ENCODE measurements at places on chromosomes 2 and 18.

DNA sequence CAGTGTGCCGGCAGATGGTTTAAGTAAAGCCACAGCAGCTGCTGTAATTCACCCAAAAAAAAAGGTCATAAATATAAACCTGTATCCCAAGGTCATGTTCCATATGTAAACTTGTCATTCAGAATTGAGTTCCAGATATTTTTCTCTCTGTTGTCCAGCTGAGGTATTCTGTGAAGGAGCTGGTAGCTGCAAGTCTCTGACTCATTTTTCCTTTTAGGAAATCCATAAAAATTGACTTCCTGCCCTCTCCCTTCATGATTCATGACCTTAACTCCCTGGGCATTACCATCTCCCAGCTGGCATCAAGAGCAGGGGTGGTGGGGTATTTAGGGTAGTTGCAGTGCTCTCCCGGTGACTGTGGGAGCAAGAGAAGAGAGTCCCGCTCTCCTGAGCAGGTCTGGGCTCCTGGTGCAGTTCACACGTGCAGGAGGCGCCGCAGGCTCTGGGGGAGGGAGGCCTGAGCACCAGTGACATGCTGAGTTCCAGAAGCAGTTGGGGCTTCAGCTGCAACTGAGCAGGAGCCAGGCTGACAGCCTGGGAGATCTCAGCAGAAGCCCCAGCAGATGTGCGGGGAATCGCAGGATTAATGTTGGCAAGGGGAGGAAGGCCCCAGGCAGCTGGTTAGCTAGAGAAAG, 192.6 kb downstream of the MGAT5 start:
- DNase-seq, result peak; percentile 89

- no peak for DNase-seq
Measured at GRCh38 chr2:232951891-232952290, 61.2 kb downstream of the NGEF start.

DNA sequence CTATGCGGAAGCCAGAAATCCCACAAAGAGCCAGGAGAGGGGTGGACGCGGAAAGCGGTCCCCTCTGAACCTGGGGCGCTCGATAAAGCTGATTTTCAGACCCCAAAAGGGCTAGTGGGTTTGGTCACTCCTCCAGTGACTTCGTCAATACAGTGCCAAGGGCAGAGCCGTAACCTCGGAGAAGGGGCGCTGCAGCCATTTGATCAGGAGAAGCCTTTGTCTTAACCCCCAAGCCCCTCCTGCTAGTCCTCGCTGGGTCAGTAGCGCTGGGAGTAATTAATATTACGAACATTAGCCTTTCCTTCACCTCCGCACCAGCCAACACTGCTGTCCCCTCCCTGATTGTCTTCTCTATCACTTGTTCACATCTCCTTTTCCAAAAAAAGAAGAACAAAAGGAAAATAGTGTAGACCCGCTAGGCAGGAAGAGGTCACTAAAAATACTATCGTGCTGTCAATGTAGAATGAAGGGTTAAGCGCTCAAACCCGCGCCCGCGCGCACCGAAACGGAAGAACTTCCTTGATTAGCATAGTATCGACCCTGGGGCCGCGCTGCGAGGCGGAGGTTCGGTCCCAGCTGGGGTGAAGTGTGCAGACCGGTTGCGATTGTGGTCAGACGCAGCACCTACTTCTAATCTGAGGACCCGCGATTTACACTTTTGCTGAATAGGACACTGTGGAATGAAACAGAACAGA, 63.2 kb upstream of the MAPRE2 start:
- peak; percentile 39 for DNase-seq

DNA sequence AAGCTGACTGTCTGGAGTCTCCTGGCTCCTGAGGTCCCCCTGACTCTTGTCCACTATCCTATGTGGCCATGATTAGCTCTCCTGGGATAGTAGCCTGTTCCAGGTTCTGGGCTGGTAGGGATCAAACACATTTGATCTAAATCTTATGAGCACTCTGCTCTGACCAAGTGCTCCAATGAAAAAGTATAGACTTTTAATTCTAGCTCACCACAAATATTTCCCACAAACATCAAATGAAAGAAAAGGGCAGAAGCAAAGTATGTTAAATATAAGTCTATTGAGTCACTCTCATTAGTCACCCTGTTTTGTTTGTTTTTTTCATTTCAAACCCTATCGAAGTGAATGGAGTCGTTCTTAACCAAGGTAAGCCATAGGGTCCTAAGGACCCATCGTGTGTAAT, 39.7 kb upstream of the NEDD4L start:
- no peak for DNase-seq

DNA sequence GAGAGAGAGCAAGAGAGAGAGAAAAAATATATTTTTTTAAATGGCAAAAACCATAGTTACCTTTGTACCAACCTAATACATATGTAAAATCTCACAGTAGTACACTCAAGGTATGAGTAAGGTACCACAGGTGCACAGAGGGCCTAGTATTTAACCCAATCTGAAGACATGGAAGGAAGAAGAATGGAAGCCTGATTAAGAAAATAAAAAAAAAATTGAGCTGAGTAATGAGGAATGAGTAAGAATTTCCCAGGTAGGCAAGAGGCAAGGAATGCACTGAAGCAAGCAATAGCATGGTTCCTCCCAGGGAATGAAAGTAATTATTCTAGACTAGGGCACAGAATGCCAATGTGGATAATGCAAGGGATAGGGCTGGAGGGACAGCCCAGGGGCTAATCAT, 294.2 kb downstream of the FIGN start:
- no peak for DNase-seq

DNA sequence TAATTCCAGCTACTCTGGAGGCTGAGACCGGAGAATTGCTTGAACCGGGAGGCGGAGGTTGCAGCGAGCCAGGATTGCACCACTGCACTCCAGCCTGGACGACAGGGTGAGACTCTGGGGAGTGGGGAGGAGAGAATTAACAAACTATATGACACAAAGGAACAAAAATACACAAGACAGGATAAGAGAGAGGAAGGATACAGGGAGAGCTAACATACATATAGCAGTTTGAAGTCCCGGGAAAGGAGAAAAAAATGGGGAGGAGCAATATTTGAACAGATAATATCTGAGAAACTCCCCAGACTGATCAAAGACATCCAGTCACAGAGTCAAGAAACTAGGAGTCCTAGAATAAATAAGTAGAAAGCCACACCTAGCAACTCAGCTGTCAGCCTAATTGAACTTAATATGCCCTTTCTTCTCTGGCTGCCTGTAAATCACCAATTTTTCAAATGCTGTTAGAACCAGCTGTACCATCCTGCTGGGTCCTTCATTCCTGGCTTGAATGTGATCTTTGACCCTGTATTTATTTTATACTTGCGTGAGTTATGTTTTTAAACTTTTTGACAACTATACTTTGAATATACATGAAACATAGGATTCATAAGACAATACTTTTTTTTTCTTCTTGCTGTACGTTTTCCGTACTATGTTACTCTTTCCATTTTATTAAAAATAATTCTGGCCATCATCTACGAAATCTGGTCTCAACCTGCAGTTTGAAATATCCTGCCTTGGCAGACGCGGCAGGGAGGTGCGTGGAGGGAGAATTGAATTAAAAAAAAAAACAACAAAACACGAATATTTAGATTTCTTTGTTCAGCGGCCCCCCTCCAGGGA, 876 bp upstream of the CYP27A1 start:
- peak; percentile 39 for DNase-seq

- DNase-seq, result no peak
Measured at GRCh38 chr2:74646834-74647482, 1.2 kb downstream of the M1AP start.

- DNase-seq, result no peak
Measured at GRCh38 chr18:75472396-75472795, 44.9 kb upstream of the SMIM21 start.

- DNase-seq, result no peak
Measured at GRCh38 chr2:121699421-121700333, 37.0 kb downstream of the NIFK start.

DNA sequence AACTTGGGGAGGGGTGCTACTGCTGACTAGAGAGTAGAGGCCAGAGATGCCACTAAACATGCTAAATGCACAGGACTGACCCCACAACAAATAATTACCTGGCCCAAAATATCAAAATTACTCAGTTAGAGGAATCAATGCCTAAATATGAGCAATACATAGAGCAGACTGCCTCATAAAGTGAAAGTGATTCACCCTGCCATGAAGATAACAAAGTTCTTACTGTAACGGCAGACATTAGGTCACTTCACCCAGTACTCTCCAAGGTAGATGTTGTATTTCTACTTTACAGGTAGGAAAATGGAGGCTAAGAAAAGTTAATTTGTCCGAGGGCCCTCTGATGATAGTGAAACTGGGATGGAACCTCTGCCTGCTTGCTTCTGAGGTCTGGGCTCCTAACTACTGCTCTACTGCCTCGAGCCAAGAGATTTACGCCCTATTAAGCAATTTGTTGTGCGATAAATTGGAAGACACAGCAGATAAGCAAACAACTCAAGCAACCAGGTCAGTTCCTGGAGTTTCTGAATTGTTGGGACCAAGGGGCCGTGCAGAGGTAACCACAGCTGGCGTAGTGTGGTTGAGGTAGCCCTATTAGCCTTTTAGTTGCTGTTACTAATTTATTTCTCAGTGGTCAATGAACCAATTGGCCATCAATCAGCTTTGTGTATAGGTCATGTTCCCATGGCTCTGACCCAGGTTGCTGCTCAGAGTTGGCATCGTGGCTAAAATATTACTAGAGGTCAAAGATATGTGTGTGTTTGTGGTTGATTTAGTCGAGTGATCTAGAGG, 4.8 kb downstream of the DHRS9 start:
- DNase-seq, result no peak

DNA sequence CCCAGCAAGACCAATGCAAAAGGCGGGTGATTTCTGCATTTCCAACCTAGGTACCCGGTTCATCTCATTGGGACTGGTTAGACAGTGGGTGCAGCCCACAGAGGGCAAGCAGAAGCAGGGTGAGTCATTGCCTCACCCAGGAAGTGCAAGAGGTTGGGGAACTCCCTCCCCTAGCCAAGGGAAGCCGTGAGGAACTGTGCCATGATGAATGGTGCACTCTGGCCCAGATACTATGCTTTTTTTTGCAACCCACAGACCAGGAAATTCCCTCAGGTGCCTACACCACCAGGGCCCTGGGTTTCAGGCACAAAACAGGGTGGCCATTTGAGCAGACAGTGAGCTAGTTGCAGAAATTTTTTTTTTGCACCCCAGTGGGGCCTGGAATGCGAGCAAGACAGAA, 662.6 kb upstream of the ACVR2A start:
- no peak for DNase-seq

GRCh38 chr2:241072151-241072550, 29.9 kb downstream of the MTERF4 start:
- no peak for DNase-seq

DNA sequence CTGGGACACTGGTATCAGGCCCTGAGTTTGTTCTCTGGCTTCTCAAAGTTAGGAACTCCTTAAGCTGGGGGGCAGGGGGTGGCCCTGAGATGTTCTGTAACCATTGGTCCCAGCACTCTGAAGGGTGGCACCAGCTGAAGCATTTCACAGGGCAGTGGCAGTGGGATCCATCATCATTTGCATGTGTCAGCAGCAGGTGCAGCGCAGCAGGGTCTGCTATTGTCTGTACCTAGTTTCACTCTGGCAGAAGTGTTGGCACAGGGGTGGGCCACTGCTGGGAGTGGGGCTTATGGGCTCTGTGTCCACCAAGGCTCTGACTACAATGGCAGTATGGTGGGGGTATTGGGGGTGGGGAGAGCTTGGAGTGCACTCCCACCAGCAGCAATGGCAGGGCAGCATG, 460.4 kb upstream of the ZNF804A start:
- no peak for DNase-seq

DNA sequence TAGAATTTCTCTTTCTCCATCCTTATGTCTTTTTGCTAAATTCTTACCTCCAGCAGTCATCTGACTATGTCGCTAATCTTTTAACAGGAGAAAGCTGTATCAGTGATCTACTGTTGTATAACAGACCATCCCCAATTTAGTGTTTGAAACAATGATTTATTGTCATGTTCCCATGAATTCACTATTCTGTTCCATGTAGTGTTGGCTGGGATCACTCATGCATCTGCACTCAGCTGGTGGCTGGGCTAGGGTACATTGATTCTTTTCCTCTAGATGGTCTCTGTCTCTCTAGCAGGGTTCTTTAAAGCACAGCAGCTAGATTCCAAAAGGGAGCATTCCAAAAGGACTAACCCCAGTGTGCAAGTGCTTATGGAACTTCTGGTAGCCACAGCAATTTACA, 184.2 kb upstream of the FANCL start:
- no peak for DNase-seq

- no peak for DNase-seq
Measured at GRCh38 chr2:1017827-1018226, 67.2 kb downstream of the SNTG2 start.

DNA sequence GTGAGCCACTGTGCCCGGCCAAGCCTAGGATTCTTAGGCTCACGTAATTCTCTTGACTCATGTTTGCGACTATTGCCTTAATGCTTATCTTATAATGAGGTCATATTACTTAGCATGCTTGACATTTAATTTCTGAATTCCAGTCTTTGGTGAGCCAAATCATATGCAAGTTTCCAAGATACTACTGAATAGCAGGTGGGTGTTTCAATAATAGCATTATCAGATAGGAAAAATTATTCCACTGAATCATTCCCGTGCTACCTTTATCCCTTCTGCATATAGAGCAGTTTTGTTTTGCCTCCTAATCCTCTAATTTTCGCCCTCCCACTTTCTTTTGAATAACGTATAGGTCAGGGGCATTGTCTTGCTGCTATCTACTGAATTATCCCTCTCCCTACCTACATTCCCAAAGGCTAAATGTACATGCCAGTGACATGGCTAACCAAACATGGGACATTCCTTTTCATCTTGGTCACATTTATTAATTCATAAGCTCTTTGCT, 4.9 kb downstream of the DAW1 start:
- no peak for DNase-seq

- DNase-seq, result no peak
Measured at GRCh38 chr2:51734115-51734514, 702.2 kb upstream of the NRXN1 start.

DNA sequence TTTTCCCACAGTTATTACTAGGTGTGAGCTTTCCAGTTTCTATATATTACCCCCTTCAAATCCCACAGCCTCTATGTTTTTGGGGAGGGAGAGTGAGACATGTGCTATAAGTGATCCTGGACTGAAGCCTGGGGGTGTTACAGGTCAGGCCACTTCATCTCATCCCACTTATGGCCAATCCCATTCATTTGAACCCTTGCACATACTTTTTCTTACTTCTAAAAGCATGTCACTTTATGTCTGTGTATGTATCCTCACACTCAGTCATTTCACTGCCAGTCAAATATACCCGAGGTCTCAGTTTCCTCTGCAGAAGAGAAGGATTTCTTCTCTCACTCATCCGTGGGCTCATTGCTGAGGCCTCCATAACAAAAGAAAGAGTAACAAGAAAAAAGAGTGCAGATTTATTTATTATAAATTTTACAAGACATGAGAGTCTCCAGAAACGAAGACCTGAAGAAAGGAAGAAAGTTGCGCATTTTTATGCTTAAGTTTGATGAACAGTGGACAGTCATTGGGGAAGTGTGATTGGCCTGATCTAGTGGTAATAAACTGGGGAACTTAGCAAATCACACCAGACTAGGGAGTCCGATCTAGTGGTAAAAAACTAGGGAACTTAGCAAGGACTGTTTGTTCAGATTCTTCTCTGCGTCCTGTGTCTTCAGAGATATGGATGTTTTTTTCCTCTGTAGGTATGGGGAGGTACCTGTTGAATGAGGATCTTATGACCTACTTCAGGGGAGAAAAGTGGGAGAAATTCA, 52.1 kb downstream of the ICOS start:
- no peak for DNase-seq
